Activated CD4-positive, CD25-positive, alpha-beta regulatory T cell treated with anti-CD3 and anti-CD28 coated beads, Interleukin-2, amount 50 U/mL, for 16 hours (primary cell): ENCODE measurements at places on chromosomes 5 and 9.

DNA sequence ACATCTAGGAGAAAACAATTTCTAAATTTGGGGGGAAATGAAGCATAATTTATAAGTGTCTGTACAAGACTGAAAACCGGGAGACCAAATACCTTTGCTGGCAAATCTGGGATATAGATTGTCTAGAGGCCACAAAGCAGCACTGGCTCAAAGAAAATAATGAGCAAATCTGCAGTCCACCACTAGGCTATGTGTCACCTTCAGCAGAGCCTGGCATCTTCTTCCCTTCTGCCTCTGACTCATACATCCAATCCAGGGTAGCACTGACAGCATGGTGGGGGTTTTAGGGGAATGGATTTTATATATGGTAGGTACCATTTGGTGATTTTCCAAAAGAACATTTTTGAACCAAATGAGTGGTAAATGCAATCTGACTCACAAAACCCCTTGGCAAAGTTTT is 12.8 kb downstream of the FAM81B start:
- DNase-seq = no peak

DNA sequence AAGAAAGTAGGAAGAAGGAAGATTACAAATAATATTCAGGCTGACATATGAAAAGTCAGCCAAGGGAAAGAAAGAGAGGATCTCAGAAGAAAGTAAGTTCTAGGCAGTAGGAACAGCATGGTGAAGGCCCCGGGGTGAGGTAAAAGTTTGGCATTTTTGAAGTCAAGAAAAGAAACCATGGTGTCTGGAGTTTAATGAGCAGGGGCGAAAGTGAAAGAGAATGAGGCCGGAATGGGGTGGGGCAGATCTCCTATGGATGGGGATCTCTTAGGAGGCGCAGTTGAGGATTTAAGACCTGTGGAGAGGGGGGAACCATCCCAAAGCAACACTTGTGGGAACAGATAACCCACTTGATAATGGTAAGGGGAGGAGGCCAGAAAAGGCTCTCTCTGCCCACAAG is 42.3 kb upstream of the SMAD5 start:
- DNase-seq = no peak

DNA sequence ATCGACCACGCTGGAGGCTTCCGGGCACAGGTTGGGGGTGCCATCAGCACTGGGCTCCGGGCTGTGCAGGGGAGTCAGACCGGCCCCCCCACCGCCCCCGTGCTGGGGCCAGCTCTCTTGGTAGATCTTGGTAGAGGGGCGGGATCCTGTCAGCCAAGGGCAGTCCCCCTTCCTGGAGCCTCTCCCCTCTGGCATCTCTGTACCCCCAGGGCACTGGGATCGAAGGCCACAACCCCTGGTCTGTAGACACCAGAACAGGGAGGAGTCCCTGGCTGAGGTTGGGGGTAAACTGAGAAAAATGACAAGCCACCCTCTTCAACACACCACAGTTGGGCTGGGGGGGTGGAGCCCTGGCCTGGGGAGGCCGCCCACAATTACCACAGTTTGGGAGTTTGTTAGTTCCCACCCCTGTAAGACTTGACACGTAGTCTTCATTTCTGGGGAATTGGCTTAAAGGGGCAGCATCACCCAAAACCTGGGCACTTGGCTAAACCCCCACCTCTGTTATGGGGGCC is 882 bp downstream of the CERCAM start:
- DNase-seq = no peak

DNA sequence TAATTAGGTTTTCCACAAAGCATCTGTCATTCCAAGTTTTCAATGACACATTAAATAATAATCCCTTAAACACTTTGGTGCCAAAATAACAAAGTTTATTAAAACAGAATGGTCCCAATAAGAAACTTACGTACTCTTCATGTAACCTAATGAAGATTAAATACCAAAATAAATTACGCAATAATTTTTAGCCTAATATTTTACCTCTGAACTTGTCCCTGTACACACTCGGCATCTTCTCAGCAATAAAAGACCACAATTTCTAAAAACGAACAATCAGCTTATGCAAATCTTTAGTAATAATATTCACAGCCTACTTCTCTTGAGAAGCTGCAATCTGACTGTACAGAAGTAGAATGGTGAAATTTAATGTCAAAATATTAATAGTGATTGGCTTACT is 163.6 kb downstream of the ZDHHC21 start:
- no peak for DNase-seq

- DNase-seq = no peak
Measured at GRCh38 chr9:116435706-116436105, 251.4 kb upstream of the TRIM32 start.

DNA sequence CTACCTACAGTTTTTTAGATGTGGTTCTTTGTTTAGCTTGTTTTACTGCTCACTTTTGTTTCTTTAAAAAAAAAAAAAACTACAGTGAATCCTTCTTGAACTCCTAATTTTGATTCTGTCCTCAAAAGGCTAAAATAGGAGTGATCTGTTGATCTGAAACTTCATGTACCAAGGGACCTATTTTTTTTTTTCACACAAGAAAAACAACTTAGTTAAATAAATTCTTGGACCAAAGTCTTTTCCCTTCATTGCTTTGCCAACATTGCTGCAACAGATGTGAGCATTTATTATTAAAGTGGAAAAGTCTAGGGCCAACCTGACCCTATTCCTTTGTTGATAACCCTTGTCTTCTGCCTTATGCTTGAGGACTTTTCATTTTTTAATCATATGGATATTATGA is 236.8 kb downstream of the ARHGEF28 start:
- DNase-seq = no peak

DNA sequence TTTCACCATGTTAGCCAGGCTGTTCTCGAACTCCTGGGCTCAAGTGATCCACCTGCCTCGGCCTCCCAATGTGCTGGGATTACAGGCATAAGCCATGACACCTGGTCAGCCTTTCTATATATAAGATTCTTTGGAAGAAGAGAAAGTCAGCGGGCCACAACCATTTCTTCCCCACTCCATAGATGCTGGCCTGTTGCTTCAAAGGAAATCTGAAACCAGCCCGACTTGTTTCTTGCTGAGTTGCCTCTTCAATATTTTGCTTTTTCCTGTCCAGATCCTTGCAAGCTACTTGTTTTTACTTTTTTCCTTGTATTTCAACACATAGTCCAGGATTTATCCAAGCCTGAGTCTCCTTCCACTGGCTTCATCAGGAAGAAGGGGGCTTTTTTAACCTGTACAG is 219.5 kb downstream of the CDK5RAP2 start:
- no peak for DNase-seq

- DNase-seq = no peak
Measured at GRCh38 chr5:4313138-4313537, 717.5 kb downstream of the IRX1 start.

GRCh38 chr9:123397975-123398374 is 42.0 kb downstream of the CRB2 start:
- no peak for DNase-seq
